ENCODE measurements at places on chromosomes 3 and 15.
A peak's percentile ranks its signal among the peaks of the same experiment; 100 is the strongest.

GRCh38 chr3:114624571-114625181 is 330.8 kb downstream of the TIGIT start:
- peak; percentile 6 for DNase-seq

DNA sequence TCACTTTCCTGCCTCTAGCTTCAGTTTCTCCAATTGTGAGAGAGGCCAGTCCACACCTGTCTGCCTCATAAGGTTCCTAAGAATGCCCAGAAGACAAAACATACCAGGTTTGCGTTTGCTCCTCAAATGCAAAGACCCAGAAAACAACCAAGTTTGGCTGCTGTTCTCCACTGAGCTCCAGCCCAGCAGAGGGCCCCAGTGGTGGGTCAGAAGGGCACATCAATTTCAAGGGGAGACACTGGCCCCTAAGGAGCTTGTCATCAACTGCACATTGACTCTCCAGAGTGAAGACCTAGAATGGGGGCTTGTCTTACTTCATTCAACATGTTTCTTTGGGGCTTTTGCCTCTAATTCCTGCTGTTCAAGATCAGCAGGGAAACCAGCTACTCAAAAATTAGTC is 127.9 kb upstream of the SLC6A11 start:
- no peak for DNase-seq

GRCh38 chr3:117887901-117888300 is 1146.7 kb downstream of the IGSF11 start:
- DNase-seq = no peak

GRCh38 chr3:108042300-108042699 is 48.5 kb downstream of the CD47 start:
- DNase-seq = no peak

GRCh38 chr15:92000709-92001108 is 147.2 kb downstream of the SLCO3A1 start:
- no peak for DNase-seq

GRCh38 chr3:30526031-30526430 is 80.4 kb upstream of the TGFBR2 start:
- DNase-seq = no peak

GRCh38 chr15:66212563-66212921 is 41.0 kb downstream of the MEGF11 start:
- DNase-seq = no peak

DNA sequence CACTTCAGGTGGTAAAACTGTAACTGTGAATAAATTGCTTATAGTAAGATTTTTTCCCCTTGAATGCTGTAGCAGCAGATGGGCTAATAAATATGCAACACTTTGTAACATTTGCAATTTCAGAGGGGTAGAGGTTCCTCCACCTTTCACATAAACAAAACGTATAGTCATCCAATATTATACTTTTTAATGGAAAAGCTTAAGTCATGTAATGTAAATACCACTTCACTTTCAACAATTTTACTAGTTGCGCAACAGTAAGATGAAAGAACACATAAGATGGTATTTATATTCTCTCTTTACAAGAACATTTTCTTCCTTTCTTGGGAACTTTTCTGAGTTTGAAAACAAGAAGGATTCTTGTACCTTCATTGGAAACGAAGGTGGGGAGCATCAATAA is 56.6 kb upstream of the FAM3D start:
- no peak for DNase-seq

DNA sequence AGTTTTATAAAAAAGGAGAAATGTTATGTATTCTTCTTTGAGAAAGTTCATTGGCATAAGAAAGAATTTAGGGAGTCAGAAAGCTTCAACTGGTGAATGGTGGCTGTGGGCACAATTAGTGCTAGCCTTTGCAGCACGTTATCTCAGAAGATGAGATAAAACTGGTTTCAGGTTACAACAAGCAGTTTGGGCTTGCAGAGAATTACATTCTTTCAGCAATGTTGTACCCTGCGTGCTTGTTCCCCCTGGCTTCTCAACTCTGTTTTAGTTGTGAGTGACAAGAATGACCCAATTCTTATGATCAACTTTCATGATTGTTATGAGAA is 31.6 kb upstream of the ACP3 start:
- DNase-seq = no peak

- DNase-seq = no peak
Observed at GRCh38 chr3:145089337-145089736, 1071.6 kb downstream of the PLOD2 start.

- no peak for DNase-seq
Observed at GRCh38 chr3:172357850-172358754, 90.2 kb downstream of the GHSR start.

- no peak for DNase-seq
Observed at GRCh38 chr3:126896067-126896441, 86.9 kb upstream of the PLXNA1 start.

Measured in nephron progenitor cell (in vitro differentiated cells).